ENCODE measurements at places on chromosomes 7 and 10. TPM values are rescaled to one million over a fixed set of nuclear protein-coding genes. Genes with fewer than 3 reads are reported as not detected.
A peak's percentile ranks its signal among the peaks of the same experiment; 100 is the strongest.

GRCh38 chr10:98404571-98405359 lies 10.2 kb downstream of the PYROXD2 start:
- no peak overlapping the region for H3K27ac ChIP-seq
- no peaks in the 10 kb centered on the region for H3K36me3 ChIP-seq
- H3K4me3 ChIP-seq = no peak overlapping the region
- peaks cover 13% of the 10 kb centered on the region for H3K4me1 ChIP-seq
- H3K27me3 ChIP-seq = no peaks in the 10 kb centered on the region

DNA sequence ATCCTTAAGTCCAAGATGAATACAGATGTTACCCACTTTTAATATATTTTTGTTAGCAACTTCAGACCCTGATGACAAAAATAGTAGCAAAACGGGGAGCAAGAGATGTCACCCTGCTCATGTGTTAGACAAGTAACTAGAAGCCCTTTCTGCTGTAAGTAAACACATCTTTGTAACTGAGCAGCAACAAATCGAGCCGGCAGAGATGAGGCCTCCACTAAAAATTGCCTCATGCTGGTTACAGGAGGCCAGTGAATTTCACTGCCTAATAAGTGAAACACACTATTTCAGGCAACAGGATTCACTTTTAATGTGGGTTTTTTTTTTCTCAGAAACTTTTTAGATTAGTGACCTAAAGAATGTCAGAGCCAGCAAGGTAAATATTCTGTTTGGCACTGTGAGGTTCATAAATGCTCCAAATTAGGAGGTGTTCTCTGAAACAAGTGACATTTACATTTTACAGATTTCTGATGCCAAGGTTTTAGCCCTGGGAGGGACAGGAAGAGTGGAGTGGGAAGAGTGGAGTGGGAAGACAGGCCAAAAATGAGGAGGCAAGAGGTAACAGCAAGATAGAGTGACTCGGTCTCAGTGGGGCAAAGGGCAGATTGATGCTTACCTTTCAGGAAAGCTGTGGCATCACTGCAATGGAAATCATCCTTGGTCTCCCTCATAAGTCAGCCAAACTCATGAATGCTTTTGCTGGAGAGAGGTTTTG lies 53.6 kb upstream of the LRRC17 start:
- DNase-seq = no peak

DNA sequence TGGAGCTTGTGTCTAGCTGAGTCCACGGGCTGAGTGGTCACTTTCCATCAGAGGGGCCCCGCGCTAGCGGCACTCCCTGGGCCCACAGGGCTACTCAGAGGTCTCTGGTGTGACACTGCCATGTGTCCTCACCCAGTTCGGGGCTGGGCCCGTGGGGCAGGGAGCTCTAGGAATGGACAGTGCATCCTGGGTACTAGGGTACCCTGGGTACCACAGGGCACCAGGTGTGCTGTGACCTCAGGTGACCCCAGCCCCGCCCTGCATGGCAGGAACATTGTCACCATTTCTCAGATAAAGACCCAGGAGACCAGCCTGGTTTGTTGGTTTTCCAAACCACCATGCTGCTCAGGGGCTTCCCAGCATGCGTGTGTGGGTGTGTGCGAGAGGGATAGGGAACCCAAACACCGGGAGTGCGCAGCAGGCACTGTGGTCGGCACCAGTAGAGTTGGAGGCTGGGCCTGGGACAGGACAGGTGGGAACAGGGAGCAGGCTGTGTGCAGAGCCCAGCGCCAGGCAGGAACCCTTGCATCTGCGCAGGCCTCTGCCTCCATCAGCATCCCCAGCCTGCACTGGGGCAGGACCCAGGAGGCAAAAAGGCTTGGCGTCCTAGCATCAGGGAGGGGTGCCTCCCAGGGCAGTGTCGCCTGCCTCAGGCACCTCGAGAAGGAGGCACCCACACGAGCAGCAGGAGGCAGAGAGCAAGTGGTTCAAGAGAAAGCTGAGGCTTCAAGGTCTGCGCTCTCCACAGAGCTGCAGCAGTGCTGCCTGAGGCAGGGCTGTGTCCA lies 19.4 kb upstream of the CSGALNACT2 start:
- H3K4me3 ChIP-seq = no peak overlapping the region
- no peak overlapping the region for H3K27ac ChIP-seq
- no peak for DNase-seq

GRCh38 chr7:83452256-83452655 lies 196.7 kb downstream of the SEMA3E start:
- no peaks in the 10 kb centered on the region for H3K36me3 ChIP-seq
- no peak overlapping the region for H3K27ac ChIP-seq
- no peaks in the 10 kb centered on the region for H3K27me3 ChIP-seq
- H3K4me3 ChIP-seq = no peak overlapping the region
- DNase-seq = no peak

- H3K4me3 ChIP-seq = peak overlapping the region; percentile 84
- H3K27me3 ChIP-seq = no peaks in the 10 kb centered on the region
- H3K27ac ChIP-seq = peak overlapping the region; percentile 95
- H3K4me1 ChIP-seq = peaks cover 15% of the 10 kb centered on the region
- no peak for DNase-seq
Observed at GRCh38 chr7:95594185-95594584, 2.1 kb downstream of the PDK4 start.

DNA sequence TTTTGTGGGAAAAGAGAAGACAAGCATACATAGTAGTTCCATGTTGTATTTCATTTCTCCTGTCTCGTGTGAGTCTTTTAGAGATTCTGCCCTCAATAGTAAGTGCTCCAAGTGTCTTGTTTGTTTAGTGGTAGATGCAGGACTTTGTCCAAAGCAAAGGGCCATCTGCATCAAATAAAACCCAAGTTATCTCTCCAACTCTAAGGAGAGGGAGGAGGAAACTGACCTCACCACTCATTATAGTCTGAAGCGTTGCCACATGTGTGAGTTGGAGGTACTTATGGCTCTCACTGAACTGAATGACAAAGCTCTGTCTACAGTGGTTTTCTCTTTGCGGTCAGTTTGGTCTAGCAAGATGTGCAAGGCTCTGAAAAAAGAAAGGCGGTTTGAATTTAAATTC lies 272.6 kb downstream of the DOCK4 start:
- H3K4me3 ChIP-seq = no peak overlapping the region
- H3K27me3 ChIP-seq = no peaks in the 10 kb centered on the region
- no peak for DNase-seq
- H3K36me3 ChIP-seq = no peaks in the 10 kb centered on the region

DNA sequence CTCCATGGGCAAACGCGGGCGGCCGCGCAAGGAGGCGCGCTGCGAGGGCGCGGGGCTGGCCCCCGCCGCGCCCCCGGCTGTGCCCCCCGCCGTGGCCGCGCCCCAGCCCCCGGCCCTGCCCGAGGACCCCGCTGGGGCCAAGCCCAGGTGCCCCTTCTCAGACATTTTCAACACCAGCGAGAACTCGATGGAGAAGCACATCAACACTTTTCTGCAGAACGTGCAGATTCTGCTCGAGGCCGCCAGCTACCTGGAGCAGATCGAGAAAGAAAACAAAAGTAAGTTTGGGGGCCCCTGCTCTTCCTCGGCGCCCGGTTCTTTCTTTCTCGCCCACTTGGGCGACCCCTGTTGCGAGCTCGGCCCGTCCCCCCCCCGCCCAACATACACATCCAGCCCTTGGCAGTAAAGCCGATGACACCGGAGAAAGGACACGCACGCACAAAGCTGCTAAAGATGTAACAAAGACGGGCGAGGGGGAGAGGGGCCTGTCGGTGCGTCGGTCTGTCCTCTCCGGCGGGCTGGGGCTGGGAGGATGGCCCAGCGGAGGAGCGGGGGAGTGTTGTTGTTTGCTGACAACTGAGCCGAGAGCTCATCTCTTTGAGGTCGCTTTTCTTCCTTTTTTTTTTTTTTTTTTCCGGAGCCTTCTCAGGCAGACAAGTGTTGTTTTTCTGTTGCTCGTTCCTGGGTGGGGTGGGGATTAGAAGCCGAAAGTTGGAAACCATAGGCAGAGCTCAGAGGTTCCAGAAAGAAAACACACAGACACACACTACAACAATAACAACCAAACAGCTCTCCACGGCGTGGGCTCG lies 604 bp downstream of the MXI1 start:
- H3K36me3 ChIP-seq = no peaks in the 10 kb centered on the region
- H3K27me3 ChIP-seq = no peaks in the 10 kb centered on the region
- peaks cover 6% of the 10 kb centered on the region for H3K4me1 ChIP-seq

DNA sequence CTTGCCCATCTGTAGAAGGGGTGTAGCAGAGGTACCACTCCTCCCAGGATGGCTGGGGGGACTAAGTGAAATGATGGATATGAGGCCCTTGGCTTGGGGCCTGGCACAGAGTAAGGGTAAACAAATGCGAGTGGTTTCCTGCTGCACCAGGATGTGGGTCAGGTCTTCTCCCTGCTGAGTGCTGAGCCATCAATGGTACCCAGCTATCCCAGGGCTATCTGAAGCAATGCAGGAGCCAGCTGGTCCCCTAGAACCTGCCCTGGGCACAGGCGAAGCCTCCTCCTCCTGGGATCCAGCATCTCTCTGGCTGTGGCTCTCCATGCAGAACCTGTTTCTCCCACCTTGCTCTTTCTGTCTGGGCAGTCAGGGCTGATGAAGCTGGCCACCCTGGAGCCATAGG lies 20.9 kb upstream of the GOLGA7B start:
- no peak for DNase-seq
- no peak overlapping the region for H3K4me3 ChIP-seq
- no peaks in the 10 kb centered on the region for H3K27me3 ChIP-seq
- H3K4me1 ChIP-seq = no peaks in the 10 kb centered on the region
- H3K36me3 ChIP-seq = no peaks in the 10 kb centered on the region

DNA sequence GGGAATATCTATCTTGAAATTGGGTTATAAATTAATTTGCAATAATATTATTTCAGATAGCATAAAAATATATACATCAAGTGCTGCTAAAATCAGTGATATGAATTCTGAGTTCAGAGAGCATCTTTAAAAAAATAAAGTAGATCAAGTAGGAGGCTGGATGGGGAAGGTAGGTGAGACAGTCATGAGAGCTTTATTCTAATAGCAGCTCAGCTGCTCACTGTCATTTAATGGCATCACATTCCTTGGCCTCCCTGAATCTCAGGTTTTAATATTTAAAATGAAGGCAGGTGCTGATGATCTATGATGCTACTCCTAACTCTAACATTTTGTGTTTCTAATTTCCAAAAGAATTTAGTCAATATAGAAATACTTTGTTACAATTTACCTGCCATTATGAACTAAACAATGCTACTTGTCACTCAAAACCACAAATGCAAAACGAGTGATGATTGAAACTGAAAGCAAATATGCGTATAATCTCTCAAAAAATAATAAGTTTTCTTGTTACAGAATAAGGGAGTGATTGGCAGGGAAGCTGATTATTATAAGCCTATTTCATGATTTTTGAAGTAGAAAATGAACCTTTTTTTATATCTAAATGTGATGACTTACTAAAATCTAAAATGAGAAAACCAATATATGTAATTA lies 147.6 kb upstream of the CSTF2T start:
- no peak for DNase-seq
- no peak overlapping the region for H3K4me3 ChIP-seq
- no peaks in the 10 kb centered on the region for H3K36me3 ChIP-seq
- H3K27ac ChIP-seq = no peak overlapping the region

SRRM3 gene
- total RNA-seq = 1.2 TPM

GRCh38 chr7:98287486-98287959 lies 6.0 kb downstream of the BRI3 start:
- peaks cover 63% of the 10 kb centered on the region for H3K4me1 ChIP-seq
- no peaks in the 10 kb centered on the region for H3K27me3 ChIP-seq
- H3K4me3 ChIP-seq = peak overlapping the region; percentile 92
- H3K27ac ChIP-seq = peak overlapping the region; percentile 96
- peak; percentile 60 for DNase-seq
- H3K36me3 ChIP-seq = no peaks in the 10 kb centered on the region

GRCh38 chr10:36602374-36602773 lies 523.0 kb upstream of the ANKRD30A start:
- no peaks in the 10 kb centered on the region for H3K36me3 ChIP-seq
- H3K4me3 ChIP-seq = no peak overlapping the region
- H3K27ac ChIP-seq = no peak overlapping the region
- no peaks in the 10 kb centered on the region for H3K4me1 ChIP-seq

LRRC18 gene
- total RNA-seq = not detected

CYP2W1 gene
- total RNA-seq = not detected

DNA sequence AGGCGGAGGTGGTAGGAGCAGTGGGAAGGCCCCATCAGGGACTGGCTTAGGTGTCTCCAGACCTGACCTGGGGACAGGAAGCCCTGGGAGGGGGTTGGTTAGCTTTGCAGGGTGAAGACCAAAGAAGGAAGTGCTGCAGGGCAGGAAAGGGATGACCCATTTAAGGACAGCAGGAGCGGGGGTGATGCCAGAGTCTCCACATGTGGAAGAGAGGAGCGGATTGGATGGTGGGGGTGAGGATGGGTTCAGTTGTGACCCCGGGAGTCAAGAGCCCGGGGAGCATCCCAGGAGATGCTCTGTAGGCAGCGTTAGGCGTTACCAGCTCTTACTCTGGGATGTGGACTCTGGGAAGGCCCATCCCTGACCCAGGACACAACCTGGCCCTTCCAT lies 3.1 kb upstream of the LDB3 start:
- no peaks in the 10 kb centered on the region for H3K36me3 ChIP-seq
- no peak for DNase-seq
- no peak overlapping the region for H3K4me3 ChIP-seq
- H3K4me1 ChIP-seq = peaks cover 78% of the 10 kb centered on the region

NOC3L gene
- total RNA-seq = 14.5 TPM

DNA sequence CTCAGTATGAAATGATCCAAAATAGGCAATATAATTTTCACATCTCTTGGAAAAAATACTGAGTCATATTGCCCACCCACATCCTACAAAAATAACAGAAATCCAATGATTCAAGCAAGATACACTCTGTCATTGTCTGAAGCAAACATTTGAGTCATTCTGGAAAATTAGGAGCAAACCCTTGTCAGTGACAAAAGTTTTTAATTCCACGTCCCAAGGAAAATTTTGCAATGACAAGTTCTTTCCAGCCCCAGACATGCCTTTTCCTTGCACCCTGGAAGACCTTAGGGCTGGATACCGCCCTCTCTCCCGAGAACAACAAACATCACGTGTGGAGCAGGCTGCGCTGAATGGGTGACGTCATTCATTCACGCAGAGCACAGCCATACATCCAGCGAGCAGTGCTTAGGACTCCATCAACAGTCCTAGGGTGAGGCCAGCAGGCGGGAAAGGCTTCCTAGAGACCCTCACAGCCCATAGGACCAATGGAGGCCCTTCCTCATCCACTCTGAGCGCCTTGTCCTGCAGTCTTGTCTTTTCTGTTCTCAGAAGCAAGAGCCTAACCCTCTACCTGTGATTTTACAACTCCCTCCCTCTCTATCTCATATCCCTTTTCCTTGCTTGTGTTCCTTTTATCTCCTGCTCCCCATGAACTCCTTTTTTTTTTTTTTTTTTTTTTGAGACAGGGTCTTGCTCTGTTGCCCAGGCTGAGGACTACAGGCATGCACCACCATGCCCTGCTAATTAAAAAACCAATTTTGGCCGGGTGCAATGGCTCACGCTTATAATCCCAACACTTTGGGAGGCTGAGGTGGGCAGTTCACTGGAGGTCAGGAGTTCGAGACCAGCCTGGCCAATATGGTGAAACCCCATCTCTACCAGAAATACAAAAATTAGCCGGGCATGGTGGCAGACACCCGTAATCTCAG lies 23.5 kb upstream of the KDM7A start:
- DNase-seq = peak; percentile 20
- H3K4me3 ChIP-seq = no peak overlapping the region
- no peaks in the 10 kb centered on the region for H3K4me1 ChIP-seq
- peak overlapping the region; percentile 31 for H3K27ac ChIP-seq
